Kidney capillary endothelial cell (primary cell): ENCODE measurements at places on chromosomes 16 and 17.
A peak's percentile ranks its signal among the peaks of the same experiment; 100 is the strongest.

GRCh38 chr17:66476014-66476413, 173.6 kb downstream of the PRKCA start:
- DNase-seq: no peak

DNA sequence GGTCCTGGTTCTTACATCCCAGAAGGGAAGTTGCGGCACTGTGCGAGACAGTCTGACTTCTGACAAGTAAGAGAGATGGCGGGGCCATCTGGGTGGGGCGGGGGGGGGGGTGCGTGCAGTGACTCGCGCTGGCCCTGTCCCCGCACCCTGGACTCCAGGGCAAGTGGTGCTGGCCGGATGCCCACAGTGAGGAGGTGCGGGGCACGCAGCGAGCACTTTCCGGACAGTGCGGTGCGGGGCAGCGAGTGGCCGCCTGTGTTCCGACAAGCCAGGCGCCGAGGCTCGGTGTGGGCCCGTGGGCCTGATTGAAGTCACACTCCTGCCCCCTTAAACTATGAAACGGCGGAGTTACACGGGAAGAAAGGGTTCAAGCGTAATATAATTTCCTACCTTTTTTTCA, 106.4 kb downstream of the BANP start:
- no peak for DNase-seq

GRCh38 chr17:56751145-56751738, 82.5 kb downstream of the C17orf67 start:
- peak; percentile 83 for DNase-seq

DNA sequence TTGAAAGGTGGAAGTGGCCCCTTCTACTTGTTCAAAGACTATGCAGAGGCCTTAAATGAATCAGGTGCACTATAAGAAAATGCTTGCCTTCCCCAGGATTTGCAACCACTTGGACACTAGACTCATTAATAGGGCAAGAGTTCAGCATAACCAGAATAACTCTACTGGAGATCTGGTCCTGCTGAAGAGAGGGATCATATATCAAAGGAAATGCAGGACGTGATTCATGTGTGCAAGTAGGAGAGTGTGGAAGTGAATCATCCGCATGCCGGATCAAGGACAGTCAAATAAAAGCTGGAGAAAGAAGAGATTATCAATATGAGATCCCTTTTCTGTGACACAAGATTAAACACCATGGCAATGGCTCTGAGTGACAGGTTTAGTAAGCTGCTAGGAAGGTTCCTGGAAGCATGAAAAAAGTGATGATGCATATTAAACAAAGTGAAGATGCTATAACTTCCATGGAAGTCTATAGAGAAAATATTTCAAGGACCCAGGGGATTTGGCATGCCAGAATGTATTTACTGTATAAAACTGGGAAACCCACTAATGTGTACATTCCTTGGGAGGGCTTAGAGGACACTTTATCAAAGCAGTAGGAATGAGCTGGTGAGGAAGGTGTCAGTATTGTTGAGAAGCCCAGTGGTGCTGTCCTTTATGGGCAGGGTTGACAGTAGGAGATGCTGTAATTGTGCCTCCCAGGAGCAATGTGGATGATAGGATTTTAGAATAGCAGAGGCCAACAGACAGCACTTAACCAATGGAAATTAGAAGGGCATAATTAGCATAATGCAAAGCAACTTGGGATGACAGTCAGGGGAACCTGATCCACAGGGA, 133.1 kb downstream of the ABCA8 start:
- peak; percentile 83 for DNase-seq

GRCh38 chr17:38579934-38580333, 25.8 kb downstream of the SRCIN1 start:
- peak; percentile 25 for DNase-seq
